AG04449 (cell line): ENCODE measurements at places on chromosomes 4 and X.

DNA sequence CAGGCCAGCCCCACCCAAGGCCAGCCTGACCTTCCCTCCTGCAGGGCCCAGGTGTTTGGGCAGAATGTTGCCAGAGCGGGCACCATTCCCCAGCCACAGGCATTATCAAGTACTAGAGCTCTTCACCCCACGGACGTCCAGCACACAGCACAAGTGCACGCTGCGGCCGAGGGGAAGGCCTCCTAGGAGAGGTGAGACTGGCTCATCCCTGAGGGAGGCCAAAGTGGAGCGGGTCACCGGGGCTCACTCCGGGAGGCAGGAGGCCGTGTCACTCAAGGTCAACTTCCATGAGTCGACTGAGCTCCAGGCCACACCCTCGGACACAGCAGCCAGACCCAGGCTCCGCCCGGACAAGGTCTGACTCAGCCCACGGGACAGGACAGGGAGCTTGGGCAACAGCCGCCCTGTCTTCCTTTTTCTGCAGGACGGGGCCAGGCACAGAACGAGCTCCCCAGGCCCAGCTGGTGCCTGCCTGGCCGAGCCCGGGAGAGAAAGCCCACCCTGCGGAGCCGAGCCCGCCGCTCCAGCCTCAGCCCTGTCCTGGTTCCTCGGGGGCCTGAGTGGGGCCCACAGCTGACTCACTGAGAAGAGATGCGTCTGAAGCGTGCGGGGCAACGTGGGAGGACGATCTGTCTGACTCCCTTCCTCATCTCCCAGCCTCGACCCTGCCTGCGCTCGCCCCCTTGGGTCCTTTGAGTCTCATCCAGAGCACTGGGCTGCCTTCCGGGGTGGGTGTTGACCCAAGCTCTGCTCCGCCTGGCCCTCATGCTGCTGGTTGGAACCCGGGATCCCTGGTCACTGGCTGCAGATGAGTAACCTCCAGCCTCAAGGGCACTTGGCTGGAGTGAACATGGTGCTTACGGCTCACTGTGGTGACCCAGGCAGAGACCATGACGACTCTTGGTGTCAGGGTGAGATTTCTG lies 1.6 kb downstream of the SLC49A3 start:
- no peak for DNase-seq

- no peak for DNase-seq
Observed at GRCh38 chr4:5338531-5338930, 287.3 kb downstream of the STK32B start.

DNA sequence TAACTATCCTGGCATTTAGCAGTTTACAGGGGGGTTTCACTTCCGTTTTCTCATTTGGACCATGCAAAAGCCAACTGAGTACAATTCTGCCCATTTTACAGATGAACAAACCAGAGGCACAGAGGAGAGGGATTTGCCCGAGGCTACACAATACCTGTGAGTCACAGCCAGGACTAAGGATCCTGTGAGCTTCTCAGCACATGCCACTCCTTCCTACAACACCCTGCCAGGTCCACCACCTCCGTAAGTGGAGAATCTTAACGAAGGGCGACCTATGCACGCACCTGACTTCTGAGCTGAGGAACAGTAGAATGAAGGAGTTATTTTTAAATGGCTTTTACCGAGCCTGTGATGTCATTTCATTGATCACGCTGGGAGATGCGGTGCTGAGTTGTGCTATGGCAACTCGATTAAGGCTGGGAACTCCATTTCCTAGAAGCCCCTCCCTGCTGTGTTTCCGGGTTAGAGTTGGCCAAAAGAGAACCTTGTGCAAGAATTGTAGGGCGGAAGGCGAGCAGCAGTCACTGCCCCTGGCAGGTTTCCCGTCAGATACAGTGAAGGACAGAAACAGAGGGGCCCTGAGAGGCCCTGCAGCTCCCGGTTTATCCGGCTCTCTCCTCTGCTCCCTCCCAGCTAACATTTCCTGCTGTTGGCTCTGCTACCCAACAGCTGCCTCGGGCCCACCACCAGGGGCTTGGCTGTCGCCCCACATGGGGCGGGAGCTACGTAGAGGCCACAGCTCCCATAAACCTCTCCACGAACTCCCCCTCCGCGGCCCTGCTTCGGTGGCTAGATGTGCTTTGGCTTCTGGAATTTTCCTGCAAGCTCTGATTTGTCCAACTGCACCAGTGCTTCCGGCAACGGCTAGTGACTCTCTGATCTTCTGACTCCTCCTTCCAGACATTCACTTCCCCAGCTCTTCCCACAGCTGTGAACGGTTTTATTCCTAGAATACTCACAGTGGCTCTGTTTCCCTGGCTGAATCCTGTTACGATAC lies 75.1 kb upstream of the USP9X start:
- DNase-seq, result peak; percentile 52

GRCh38 chr4:17316566-17316965 lies 195.3 kb downstream of the QDPR start:
- DNase-seq, result peak; percentile 44

GRCh38 chr4:108828620-108829019 lies 65.8 kb upstream of the ETNPPL start:
- DNase-seq, result no peak

GRCh38 chrX:49041744-49042580 lies 1.2 kb downstream of the TFE3 start:
- no peak for DNase-seq

- DNase-seq, result no peak
Observed at GRCh38 chr4:57344296-57344695, 234.1 kb upstream of the IGFBP7 start.

DNA sequence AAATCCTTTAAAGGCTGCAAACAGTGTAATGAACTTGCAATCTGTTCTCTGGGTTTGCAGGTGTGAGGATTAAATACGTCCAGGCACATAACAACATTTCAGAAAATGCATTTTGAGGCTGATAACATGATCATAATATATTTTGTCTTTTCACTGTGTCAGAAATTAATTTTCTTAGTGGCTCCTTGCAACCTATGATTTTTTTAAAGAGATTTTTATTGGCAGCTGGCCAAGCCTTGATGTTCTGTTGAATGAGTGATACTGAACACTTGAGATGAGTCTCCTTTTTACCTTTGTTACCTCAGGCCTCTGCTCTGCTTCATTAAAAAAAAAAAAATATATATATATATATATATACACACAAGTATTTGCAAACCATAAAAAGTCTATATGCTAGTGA lies 68.2 kb upstream of the TENM3 start:
- no peak for DNase-seq

DNA sequence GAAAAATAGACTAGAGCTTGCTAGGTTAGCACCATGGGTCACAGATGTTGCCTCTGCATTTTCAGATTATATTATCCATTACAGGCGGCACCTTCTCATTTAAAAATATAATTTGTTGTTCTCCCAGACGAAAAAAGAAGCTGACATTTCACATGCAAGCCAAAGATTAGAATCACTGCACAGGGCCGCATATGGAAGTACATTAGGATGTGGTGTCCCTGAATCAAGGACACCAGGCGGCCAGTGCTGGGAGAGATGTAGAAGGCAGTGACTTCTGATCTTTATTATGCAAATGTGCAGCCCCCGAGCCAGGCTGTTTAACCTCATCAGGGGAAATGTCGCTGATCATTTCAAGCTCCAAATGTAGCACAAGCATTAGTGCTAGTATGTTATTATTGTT lies 22.8 kb downstream of the REELD1 start:
- no peak for DNase-seq
